ENCODE measurements at places on chromosomes 7 and 10.

- no peak for DNase-seq
These were observed 219.1 kb upstream of the KLF6 start for GRCh38 chr10:4004144-4004543.

- DNase-seq: no peak
These were observed 69.3 kb downstream of the GLI3 start for GRCh38 chr7:42167631-42168236.

DNA sequence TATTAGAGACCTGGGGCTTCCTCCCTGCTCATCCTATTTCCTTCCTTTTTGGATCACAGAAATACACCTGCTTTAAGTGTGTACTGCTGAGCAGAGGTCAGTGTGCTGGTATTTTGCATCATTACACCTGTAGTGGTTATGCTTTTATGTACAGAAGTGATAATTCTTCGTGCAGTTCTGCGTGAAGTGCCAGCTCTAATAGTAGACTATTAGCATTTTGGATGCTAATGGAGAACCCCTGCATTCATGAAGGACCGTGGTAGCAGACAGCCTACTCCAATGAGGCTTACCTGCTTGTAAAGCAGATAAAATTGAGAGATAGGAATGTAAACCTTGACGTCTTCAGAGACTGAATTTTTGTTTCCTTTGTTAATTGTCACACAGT lies 114.3 kb downstream of the CDK14 start:
- DNase-seq: no peak

DNA sequence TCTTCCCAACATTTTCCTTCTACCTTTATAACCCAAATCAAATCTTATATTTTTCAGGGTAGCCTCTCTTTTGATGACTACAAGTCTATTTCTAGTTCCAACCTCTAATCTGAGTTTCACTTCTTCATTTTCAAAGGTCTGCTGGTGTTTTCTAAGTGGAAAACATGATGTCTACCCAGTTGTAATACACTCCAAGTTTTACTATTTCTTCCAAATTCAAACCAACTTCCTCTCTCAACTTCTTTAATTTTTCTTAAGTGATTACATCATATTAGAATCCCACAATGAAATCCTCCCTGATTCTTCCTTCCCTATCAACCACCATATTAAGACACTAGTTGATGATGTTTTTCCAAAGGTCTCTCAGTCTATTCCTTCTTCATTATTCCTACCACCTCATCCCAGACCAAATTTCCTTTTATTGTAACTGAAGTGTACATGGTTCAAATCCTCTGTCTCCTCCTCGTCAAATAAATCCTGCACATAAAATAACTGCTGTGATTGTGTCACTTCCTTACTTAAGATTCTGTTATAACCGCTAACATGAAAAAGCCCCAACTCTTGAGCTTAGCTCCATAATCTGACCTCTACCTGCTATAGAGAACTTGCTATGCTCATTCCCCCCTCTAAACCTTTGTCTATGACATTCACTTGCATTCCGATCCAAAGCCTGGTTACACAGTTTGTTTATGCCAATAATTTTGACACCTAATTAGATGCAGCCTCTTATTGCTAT lies 12.7 kb downstream of the TAS2R38 start:
- DNase-seq: no peak

DNA sequence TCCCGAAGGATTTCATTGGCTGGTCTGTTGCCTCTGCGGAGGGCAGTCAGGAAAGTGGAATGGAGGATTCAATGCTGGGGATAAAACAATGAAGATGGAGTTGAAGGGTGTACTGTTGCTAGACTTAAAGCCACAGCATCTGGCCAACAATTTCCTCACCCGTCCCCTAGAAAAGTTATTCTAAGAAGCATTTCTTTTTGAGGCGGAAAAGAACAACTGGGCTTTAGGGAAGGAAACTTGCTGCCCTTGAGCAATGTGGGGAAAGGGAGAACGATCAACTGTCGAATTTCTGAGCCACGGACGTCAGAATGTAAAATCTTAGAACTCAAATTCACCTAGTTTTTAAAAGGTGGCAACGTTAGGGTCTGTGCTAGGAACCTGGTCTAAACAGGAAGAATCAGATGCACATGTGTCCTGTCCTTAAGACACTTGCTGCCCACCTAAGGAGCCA lies 664 bp downstream of the FMC1 start:
- no peak for DNase-seq

DNA sequence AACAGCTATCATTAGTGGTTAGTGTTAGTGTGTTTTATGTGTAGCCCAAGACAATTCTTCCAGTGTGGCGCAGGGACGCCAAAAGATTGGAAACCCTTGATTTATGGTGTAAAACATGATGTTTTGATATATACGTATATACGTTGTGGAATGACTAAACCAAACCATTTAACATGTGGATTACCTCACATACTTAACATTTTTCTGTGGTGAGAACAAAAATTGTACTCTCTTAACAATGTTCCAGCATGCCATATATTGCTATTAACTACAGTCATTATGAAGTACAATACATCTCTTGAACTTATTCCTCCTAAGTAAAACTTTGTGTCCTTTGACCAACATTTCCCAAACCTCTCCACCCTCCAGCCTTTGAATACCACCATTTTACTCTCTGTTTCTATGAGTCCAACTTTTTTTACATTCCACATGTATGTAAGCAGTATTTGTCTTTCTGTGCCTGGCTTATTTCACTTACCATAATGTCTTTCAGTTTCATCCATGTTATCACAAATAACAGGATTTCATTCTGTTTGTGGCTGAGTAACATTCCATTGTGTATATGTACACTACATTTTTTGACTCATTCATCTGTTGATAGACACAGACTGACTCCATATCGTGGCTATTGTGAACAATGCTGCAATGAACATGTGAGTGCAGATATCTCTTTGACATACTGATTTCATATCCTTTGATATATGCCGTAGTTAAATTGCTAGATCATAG lies 42.2 kb upstream of the MAGI2 start:
- no peak for DNase-seq

GRCh38 chr10:63633677-63634487 lies 112.7 kb downstream of the REEP3 start:
- DNase-seq: no peak

DNA sequence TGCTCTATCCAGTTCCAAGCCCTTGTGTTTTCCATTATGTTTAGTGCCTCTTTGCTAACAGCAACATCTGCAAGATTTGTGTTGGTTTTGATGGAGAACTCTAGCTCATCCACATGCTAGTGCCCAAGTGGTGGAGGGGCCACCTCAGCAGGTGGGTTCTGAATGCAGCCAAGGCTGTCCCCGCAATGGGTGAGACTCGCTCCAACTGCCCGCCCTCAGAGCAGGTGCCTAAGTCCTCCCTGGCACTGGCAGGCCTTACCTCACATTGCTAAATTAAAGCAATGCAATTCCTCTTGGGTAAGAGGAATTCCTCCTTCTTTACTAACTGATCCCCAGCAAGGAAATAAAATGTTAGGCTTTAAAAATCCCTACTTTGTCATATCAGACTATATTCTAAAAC lies 146.8 kb downstream of the ADCY1 start:
- DNase-seq: no peak

DNA sequence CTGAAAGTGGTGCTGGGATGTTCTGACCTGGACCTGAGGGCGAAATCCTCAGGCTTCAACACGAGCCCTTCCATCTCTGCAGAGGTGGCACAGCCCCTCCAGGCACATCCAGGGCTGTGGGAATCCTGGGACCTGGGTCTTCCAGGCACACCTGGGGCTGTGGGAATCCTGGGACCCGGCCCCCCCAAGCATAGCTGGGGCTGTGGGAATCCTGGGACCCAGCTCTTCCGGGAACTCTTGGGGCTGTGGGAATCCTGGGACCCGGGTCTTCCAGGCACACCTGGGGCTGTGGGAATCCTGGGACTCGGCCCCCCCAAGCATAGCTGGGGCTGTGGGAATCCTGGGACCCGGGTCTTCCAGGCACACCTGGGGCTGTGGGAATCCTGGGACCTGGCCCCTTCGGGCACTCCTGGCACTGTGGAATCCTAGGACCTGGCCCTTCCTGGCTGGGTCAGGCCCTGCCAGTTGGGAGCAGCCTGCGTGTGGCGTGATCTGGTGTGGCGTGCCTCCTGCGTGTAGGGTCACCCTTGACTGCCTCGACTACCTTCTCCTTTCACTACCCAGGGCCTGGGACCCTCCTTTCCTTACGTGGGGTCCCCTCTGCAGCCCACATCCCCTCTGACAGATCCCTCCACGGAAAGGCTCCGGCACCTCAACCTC lies 124.0 kb downstream of the WDR37 start:
- DNase-seq: no peak
